ENCODE measurements at places on chromosomes 12 and 14.

DNA sequence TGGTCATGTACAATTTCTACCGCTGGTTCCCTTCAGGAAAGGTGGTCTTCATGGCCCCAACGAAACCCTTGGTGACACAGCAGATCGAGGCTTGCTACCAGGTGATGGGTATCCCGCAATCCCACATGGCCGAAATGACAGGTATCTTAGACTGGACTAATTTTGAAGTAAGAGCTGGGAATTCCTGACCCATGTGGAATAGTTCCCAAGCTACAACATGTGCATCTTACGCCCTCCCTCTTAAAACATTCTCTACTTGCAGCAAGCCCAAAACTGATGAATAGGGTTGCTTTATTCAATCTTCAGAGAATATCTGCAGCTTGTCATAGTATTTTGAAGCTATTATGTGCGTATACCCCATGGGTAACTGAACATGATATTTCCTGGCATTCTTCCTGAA, 669 bp downstream of the FANCM start:
- DNase-seq: no peak

DNA sequence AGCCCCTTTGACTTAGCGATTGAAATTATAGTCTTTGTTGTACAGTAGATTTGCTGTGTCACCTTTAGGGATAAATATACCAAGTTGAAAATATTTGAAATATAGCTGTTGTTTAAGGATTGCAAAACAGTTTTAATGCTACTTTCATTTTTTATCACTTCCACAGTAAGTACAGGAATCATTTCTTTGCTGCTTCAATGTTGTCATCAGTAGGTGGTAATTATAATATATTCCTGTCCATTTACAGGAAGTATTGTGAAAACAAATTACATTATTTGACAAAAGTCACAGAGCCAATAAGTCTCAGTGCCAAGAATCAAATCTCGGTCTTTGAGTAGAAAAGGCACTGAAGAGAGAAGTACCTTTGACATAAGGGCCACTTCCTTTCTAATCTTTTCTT, 342.6 kb upstream of the RGS6 start:
- DNase-seq: no peak

GRCh38 chr12:42854208-42854607, 264.7 kb upstream of the PRICKLE1 start:
- DNase-seq: no peak

DNA sequence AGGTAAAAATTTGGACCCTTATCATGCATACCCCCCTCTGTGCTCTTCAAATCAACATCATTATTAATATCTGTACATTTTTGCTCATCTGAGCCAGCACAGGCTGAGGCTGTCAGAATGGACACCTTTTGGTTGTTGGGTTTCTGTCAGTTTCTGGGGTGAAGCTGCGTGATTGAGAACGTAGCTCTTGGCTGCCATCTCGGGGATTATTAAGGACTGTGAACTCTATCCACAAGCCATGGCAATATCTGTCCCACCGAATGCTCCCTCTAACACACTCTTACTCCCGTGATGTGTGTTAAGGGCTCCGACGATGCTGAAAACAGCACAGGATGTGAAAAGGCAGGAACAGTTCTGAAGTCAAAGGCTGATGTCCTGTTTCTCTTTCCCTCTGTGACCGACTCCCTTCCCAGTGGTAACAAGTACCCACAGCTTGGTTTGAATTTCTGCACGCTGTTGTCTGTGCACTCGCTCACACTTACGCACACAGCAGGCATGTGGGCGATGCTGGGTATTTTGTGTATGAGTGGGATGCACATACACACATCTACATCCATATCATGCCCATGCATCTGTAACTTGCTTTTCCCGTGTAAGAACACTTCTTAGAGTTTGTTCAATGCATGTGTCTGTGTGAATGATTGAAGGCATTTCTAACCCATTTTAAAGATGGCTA, 405.6 kb downstream of the TMEM121 start:
- DNase-seq: no peak

DNA sequence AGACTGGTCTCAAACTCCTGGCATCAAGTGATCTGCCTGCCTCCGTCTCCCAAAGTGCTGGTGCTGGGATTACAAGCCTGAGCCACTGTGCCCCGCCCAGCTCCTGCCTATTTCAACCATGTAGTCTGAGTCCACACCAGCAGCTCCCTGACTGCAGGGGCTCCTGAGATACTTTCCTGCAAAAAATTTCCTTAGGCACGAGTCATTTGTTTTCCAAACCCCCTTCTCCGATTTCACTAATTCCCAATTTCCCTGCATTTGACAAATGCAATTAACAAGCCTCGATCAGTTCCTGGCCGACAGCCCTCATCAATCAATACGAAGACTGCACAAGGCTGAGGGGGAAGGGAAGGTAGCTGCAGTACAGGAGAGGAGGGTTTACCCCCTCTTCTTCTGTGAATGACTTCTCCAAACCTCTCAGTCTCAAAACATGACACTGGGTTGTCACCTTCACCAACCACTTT, 10.1 kb downstream of the PSMB5 start:
- no peak for DNase-seq

GRCh38 chr14:21103411-21103709, 2.5 kb downstream of the TMEM253 start:
- no peak for DNase-seq

DNA sequence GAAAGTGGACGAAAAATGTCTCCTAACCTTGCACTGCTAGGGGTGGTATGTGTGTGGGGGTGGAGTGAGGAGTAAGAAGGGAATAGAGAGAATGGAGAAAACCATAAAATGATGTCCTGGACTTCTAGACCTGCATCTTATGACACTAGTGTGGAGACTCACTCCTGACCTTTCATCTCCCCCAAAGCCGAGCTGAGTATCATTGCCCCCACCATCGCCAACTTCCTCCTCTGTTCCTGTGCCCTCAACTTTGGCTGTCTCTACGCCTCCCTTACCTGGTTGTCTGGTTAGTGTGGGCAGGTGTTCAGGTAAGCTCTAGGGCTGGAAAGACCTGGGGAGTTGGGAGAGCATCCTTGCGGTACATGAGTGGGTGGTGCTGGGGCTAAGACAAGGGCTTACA, 4.5 kb upstream of the KLHL33 start:
- DNase-seq: no peak

DNA sequence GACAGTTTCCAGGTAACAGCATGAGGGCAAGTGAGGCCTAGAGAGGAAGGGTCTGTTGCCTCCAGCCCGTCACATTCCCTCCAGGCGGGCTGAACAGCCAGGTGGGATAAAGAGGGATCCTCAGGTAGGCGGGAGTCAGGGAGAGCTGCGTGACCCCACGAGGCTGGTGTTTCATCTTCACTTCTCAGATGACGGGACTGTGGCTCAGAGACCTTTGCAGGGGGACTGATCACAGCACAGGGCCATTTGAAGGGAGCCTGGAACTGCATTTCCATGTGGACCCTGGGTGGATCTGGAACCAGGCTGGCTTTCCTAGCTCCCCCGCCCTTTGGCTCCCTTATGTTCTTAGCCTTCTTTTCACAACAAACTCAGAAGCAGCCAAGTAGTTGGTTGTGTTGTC, 37.4 kb downstream of the SH2B3 start:
- no peak for DNase-seq

DNA sequence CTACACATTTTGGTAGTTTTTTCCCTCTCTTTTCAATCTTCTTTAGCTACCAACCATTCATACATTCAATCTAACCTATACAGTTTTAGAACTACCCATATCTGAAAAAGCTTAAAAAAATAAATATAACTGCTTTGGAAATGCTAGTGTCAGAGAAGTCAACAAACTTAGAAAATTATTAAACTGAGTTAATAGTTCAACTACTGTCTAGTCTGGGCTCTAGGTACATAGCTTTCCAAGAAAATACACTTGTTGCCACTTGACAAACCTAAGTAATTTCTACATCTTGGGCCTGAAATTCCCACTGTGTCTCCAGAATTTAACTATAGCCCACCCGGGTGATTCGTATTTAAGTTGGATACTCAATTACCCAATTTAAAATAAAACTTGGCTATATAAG, 22.1 kb downstream of the GTF2A1 start:
- no peak for DNase-seq

DNA sequence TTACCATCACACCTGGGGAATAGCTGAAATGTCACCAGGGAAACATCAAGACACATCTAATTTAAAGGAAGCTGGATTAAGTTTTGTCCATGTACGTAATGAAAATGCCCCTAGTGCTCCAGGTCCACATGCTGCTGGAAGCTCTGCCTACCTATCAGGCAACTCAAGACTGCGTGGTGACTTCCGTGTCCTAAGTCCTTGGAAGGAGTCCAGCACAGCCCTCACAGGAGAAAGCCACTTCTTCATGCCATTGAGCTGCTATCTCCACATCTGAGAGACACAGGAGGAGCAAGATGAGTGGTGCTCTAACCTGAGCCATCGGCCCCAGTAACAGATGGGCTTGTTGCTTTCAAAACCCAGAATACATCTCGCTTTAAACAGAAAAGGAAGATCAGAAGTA, 316.4 kb downstream of the DPF3 start:
- no peak for DNase-seq

GRCh38 chr12:40733871-40734270, 41.6 kb downstream of the CNTN1 start:
- DNase-seq: no peak

GRCh38 chr12:81597928-81598604, 161.1 kb downstream of the PPFIA2 start:
- DNase-seq: no peak

DNA sequence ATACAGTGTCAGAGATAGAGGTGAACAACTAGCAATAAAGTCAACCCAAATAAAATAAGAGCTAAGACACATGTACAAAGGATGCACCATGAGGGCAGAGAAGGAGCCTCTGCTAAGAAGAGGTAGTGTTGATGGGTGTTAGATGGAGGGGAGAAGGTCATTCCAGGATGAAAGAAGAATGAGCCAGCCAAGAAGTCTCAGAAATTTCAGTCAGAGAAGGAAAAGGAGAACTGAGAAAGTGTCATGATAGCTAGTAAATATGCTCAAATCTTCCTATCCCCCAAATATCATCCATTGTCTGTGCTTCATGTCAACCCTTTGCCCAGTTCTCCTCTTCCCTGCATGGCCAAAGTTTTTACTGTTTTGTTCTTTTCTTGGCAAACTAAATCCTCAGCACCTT, 225.2 kb upstream of the BTG1 start:
- no peak for DNase-seq

- no peak for DNase-seq
These were observed 34.7 kb upstream of the C12orf42 start for GRCh38 chr12:103530307-103531066.

GRCh38 chr12:53567961-53568808, 58.0 kb downstream of the ATF7 start:
- DNase-seq: no peak

DNA sequence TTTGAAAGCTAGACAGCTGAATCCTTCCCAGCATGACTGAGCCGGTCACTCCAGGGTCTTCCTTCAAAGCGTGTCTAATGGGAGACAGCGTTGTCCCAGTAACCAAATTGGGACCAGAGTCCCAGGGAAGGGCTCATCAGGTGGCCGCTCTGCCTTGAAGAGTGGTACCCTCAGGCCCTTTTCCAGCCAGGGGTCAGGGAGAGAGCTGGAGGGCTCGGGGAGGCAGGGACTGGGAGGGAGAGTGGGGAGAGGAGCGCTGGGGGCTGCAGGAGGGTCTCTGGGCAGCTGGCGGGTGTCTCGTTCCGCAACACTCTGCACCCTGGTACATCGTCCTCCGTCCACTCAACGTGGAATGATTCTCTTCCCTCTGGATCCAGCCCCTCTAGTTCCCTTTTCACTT, 1.6 kb upstream of the RTL1 start:
- DNase-seq: no peak

DNA sequence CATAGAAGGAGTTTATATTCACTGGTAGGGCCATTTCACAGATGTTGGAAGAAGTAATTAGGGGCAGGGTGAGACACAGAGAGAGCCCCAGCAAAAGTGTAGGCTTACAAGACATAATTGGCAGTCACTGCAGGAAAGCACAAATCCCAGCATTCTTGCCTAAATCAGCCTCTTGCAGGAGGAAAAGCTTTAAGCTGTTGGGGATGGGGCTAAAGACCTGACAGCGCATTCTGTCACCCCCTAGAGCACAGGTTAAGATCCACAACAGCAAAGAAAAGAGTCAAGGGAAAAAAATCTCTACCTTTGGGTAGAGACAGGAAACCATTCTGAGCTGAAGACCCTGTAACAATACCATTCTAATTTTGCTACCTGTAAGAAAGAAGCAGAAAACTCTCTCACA, 409.0 kb downstream of the DAD1 start:
- no peak for DNase-seq

DNA sequence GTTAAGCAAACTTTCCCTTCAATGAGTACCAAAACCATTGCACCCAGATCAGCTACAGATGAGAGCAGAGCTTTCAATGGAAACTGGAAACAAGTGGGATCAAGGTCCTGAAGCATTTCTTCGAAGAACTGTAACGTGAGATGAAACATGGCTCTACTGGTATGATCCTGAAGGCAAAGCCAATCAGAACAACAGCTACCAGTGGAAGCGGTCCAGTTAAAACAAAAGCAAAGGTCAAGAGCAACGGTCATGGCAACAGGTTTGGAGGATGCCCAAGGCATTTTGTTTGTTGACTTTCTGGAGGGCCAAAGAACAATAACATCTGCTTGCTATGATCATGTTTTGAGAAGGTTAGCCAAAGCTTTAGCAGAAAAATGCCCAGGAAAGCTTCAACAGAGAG, 137.9 kb upstream of the CPSF6 start:
- no peak for DNase-seq

DNA sequence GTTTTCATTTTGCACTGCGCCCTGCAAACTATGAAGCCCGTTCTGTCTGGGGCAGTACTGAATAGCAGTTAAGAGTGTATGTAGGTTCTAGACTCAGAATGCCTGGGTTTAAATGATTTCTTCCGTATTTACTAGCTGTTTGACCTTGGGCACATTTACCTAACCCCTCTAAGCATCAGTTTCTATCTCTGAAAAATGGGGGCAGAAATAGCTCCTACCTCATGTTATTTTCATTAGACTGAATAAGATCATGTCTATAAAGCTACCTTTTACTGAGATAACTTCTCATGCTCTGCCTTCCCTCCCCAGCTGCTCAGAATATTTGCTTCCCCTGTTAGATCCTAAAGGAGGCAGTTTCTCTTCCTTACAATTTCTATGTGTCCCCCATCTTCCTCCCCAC, 5.7 kb downstream of the PAH start:
- DNase-seq: no peak

DNA sequence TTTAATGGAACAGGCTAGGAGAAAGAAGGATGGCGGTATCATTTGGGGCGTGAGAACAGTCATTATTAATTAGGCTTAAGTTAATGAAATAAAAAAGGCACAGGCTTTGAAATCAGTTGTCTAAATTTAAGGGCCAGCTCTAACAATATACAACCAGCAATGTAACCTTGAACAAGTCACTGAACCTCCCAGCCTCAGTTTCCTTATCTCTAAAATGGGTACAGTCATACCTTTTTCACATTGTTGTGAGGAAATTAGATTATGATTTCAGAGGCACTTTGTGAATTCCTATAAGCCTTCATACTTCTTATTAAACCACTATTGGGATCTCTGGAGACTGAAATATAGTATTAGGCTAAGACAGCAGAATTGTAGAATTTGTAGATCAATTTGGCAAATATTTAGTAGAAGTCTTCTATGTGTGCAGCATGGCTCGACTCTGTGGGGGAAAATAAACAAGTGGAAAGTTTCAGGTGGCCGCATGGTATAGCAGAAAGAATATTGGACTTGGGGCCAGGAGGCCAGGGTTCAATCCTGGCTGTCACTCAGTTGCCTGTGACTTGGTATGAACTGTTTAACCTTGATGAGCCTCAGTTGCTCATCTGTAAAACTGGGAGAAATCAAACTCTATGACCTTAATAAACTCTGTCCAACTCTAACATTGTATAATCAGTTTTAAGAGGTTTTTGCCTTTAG, 117.7 kb downstream of the ETV6 start:
- DNase-seq: no peak

- no peak for DNase-seq
These were observed 144.2 kb downstream of the KIF26A start for GRCh38 chr14:104282332-104283196.
